ENCODE measurements at places on chromosomes 3 and 15.

- no peak for DNase-seq
Observed at GRCh38 chr3:193987186-193987585, 148.8 kb upstream of the HES1 start.

- DNase-seq: no peak
Observed at GRCh38 chr3:67853520-67853919, 199.1 kb upstream of the SUCLG2 start.

GRCh38 chr15:37149146-37149545, 48.8 kb upstream of the MEIS2 start:
- no peak for DNase-seq

GRCh38 chr3:98788651-98789050, 25.5 kb downstream of the ST3GAL6 start:
- no peak for DNase-seq

- peak; percentile 70 for DNase-seq
Observed at GRCh38 chr3:197478746-197479668, 76.8 kb downstream of the BDH1 start.

GRCh38 chr3:36695113-36695768, 69.1 kb downstream of the DCLK3 start:
- DNase-seq: no peak

DNA sequence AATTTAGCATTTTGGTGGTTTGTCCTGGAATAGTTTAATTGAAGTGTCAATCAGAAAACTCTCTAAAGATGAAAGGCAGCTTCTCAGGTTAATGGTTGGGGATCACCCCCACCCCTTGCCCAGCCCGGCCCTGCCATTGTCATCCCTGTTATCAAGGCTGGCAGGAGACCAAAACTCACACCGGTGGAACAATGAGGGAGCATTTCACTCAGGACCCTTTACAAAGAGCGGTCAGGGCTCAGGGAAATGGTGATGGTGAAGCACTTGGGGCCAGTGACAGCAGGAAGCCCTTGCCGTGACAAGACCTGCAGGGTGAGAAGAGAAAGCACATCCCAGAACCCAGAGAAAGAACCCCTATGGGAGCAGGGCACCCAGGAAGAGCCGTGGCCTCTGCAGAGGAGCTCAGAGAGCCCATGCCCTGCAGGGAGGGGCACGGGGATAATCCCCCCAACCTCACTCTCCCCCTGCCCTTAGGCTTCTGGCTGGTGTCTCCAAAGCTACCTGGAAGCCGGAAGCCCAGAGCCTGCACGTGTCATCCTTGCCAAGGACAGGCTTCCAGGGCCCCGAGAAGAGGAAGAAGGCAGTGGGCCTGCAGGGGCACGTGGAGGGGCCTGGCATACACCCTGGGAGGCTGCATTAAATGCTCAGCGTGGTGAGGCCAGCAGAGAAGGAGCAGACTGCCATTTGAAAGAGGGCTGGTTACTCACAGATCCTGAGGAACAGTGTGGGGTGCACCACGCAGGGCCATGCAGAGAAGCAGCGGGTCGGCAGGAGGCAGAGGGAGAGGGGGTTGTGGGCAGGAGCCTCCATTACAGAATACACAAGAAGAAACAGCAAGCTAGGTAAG, 80.6 kb upstream of the PRR20G start:
- DNase-seq: no peak

DNA sequence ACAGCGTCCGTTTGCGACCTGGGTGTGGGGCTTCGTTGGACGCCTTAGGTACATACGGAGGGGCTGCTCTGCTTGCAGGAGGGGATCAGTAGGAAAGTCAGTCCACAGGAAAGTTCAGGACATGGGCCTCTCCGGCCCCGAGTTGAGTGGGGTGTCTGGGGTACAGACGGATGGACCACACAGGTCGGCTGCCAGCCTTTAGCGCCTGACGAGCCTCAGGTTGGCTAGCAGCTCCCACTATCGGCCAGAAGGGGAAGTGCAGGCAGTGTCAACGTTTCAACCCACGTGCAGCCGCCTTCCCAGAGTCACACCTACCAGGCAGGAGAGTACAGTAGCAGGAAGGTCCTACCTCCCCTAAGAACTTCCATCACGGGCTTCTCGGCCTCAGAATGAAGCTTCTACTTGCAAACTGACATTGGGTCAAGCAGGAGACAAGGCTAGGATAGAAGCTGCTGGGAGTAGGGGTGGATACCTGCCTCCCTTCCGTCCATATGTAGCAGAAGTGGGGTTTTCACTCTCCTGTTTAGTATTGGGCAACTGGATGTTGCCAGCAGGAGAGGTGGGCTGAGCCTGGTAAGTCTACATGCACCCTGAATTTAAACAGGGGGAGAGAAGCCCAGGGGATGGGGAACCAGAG, 1.8 kb upstream of the SCN5A start:
- peak; percentile 34 for DNase-seq

DNA sequence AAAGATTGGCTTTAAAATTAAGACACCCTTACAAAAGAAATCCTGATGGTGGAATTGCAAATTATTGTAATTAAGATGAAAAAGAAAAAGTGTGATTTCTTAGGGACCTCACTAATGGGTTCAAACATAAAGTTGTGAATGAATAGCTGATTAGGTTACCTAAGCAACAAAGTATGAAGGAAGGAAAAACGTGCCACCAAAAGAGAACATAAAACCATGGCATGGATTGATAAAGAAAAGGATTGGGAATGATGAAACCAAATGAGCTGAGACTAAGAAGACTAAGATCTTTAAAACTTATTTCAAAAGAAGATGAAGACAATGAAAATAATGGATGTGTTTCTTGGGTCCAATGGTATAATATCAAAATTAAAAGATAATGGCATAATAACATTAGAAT, 32.2 kb upstream of the GUCA1C start:
- no peak for DNase-seq

DNA sequence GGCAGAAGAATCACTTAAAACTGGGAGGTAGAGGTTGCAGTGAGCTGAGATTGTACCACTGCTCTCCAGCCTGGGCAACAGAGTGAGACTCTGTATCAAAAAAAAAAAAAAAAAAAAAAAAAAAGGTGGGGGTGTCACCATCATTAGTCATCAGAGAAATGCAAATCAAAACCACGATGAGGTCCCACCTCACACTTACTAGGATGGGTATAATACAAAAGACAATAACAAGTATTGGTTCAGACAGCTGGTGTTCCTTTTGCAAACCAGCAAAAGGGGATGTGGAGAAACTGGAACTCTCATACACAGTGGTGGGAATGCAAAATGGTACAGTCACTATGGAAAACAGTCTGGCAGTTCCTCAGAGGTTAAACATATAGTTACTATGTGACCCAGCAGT, 78.7 kb upstream of the TSC22D2 start:
- no peak for DNase-seq

DNA sequence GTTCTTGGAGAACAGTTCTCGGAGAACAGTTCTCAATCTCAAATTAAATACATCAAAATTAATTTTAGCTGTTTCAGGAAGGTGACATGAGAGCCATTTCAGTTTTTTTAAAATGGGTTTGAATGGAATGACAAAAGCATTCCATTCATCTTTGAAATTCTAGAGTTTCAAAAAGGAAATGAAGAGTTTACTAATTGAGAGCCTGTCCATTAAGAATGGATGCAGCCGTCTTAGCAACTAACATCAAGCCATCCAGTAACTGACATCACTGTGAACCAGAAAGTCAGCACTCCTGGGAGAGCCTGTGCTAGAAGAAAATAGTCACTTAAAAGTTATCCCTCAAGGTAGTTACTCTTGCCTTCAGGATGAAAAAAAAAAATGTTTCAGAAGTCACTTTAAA, 47.0 kb upstream of the FSTL1 start:
- DNase-seq: no peak

- no peak for DNase-seq
Observed at GRCh38 chr3:138148503-138148902, 16.3 kb upstream of the A4GNT start.

- peak; percentile 31 for DNase-seq
Observed at GRCh38 chr3:124774327-124774718, 44.1 kb downstream of the UMPS start.

DNA sequence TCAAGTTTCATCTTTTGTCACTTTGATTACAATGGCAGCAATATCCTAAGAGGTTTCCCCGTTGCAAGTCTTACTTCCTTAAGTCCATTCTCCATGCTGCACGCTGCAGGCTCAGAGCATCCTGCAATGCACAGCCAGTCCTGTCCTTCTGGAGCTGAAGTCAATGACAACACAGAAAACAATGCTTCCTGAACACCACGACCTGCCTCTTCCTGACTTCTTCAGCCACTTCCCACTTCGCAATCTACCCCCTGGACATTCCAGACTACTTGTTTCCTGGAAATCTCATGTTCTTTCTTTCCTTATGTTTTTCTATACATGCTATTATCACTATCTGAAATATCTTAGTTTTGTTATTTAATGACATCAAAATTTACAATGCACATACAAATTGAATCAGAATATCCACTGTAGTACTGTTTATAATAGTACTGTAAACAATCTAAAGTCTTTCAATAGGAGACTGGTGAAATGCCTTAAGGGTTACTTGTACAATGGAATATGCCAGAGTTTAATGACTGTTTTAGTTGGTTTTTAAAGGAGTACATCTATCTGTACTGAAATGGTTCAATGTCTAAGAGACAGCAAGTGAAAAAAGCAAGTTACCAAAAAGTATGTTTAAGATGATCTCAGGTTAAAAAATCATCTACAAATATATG, 113.7 kb upstream of the PRTG start:
- no peak for DNase-seq

DNA sequence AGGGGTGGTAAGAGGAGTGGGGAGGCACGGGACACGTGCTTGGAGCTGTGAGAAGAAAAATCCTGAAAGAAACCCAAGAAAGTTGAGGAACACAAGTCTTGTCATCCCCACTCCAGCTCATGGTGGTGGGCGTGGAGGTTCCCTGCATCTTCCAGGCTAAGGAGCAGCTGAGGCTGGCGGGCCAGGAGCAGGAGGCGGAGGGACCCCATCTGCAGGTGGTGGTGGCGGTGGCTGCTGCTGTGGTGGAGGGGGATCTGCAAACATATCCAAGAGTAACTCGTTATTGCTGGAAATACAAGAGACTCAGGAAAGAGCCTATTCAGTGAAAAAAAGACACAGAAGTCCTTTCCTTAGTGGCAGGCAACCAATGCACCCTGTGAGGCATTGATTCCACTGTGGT, 9.4 kb upstream of the CSPG5 start:
- no peak for DNase-seq

DNA sequence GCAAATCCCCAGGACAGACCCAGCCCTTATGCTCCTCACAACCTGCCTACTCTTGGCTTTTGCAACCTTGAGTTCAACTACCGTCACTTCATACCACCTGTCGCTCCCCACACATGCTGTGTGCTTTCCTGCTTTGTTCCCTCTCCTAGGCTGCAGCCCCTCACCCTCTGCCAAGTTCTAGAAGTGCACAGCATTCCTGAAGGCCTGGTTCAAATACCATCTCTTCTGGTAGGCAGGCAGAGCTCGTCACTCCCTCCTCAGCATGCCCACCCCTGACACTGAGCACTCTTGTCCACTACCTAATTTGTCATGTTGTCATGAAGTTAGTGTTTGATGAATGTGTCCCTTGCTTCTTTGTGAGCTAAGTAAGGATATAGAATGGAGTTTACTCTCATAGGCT, 129.6 kb downstream of the SEMA6D start:
- DNase-seq: no peak

- peak; percentile 62 for DNase-seq
Observed at GRCh38 chr15:80906159-80906766, 83.4 kb downstream of the MESD start.

GRCh38 chr3:71577011-71577410, 6.5 kb downstream of the FOXP1 start:
- DNase-seq: no peak

GRCh38 chr3:59884409-59884808, 834.6 kb upstream of the CFAP20DC start:
- no peak for DNase-seq

GRCh38 chr15:76996076-76996525, 1.2 kb downstream of the PSTPIP1 start:
- DNase-seq: no peak

DNA sequence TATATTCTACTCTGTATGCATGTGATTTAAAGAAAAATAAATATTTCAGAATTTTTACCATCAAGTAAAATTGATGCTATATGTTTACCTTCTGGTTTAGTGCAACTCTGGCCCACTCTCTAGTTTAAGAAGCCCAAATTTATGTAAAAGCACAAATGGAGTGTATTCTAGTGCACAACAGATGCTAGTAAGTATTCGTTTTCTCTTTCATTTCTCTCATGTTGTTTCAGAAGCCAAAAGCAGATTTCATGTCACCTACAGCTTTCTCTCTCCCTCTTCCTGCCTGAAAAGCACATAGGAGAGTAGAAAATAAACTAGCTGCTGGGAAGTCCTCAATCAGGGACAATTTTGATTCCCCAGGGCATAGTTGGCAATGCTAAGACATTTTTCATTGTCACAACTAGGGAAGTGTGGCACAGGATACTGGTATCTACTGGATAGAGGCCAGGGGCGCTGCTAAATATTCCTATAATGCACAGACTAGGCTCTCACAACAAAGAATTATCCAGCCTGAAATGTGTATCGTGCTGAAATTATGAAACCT, 147.4 kb upstream of the ARHGEF26 start:
- DNase-seq: no peak

DNA sequence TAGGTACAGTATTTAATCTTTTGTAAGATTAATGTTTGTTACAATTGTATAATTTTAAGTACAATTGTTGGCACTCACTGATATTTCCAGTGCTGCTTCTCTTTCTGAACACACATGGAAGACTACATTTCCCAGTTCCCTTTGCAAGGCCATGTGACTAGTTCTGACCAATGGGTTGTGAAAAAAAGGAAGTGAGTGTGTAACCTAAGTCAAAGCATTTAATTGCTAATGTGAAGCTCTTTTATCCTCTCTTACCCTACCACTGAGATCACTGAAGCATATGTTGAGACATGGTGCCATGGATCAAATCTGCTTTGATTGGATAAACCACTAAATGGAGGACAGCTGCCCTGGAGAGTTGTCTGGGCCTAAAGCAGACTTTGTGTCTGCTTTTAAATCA, 83.9 kb upstream of the PLXND1 start:
- DNase-seq: peak; percentile 62

DNA sequence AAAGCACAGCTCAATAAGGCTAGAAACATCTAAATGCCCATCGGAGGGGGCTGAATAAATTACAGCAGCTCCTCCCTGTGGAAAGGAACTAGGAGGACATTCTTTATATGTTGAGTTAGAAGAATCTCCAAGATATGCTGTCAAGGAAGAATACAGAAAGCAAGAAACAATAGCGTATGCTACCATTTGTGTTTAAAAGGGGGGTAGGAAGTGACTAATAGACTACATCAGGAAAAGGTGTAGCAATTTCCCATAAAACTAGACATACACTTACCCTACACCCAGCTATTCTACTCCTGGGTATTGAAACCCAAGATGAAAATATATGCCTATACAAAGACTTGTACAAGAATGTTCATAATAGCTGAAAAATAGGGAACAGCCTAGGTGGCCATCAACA, 21.6 kb downstream of the SEC61A1 start:
- no peak for DNase-seq

- DNase-seq: no peak
Observed at GRCh38 chr3:154536751-154537150, 106.8 kb upstream of the GPR149 start.

DNA sequence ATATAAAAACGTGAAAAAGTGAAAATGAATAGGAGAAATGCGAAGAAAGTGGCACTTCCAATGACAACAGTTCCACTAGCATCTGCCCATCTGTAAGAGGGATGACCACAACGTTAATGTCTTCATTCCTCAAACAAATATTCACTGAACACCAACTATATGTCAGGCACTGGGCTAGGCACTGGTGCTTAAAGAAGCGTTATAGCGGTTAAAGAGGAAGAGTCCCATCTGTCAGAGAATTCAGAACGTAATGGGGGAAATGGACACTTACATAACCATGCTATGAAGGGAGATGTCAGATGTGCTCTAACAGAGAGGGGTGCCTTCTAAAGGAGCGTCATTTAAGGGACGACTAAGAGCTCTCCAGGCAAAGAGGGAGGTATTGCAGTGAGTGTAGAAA, 8.2 kb downstream of the RUBCN start:
- no peak for DNase-seq
